A375 (cell line): ENCODE measurements at places on chromosomes 12 and 14. TPM values are rescaled to one million over a fixed set of nuclear protein-coding genes. Genes with fewer than 3 reads are reported as not detected.

KRT85 gene
- not detected in 2 replicates for total RNA-seq

PWP1 gene
- total RNA-seq = 92.2 and 107 TPM in 2 replicates

INF2 gene
- 39.9 and 41.5 TPM in 2 replicates for total RNA-seq

KRT6C gene
- not detected in 2 replicates for total RNA-seq

PLEKHD1 gene
- 0.05 TPM in 1 of 2 replicates, not detected in the other for total RNA-seq

SMCO2 gene
- 0.45 TPM in 1 of 2 replicates, not detected in the other for total RNA-seq

TC2N gene
- total RNA-seq = not detected in 2 replicates

TAS2R46 gene
- 0.38 and 0.61 TPM in 2 replicates for total RNA-seq

SPX gene
- total RNA-seq = 1.2 and 2.4 TPM in 2 replicates

PARPBP gene
- 12.8 and 17.8 TPM in 2 replicates for total RNA-seq

CLEC7A gene
- total RNA-seq = not detected in 2 replicates

HSPB8 gene
- 2.4 and 2.9 TPM in 2 replicates for total RNA-seq

CBLN3 gene
- 0.75 and 0.96 TPM in 2 replicates for total RNA-seq

PELI2 gene
- total RNA-seq = 3.9 and 4.5 TPM in 2 replicates

FBRSL1 gene
- 11.3 and 17.9 TPM in 2 replicates for total RNA-seq

TMEM63C gene
- total RNA-seq = 0.21 and 0.30 TPM in 2 replicates

PKP2 gene
- total RNA-seq = 7.6 and 9.8 TPM in 2 replicates

MANSC4 gene
- not detected in 2 replicates for total RNA-seq

ALG10 gene
- total RNA-seq = 8.7 and 10.4 TPM in 2 replicates

DYNC1H1 gene
- total RNA-seq = 260 and 297 TPM in 2 replicates

DAO gene
- not detected in 2 replicates for total RNA-seq

IL22 gene
- not detected in 2 replicates for total RNA-seq

BMAL2 gene
- total RNA-seq = 9.0 and 15.7 TPM in 2 replicates

EPYC gene
- total RNA-seq = not detected in 2 replicates

VDR gene
- total RNA-seq = 10.1 and 10.7 TPM in 2 replicates

AHNAK2 gene
- 12.6 and 14.7 TPM in 2 replicates for total RNA-seq

DCN gene
- 0.56 TPM in 1 of 2 replicates, not detected in the other for total RNA-seq

TMEM132C gene
- total RNA-seq = not detected in 2 replicates
